ENCODE measurements at places on chromosomes 2 and 18. TPM values are rescaled to one million over a fixed set of nuclear protein-coding genes. Genes with fewer than 3 reads are reported as not detected.

DNA sequence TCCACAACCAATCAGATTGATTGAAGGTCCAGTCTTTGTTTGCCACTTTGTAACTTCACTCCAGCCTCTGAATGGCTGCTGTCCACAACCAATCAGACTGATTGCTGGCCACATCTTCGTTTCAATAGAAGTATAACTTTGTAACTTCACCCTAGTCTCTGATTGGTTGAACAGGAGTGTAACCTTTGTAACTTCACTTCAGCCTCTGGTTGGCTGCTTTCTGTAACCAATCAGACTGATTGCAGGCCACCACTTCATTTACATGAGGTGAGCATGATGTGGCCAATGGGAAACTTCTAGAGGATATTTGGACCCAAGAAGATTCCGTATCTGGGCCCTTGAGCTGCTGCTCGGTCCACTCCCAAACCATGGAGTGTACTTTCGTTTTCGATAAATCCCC is 16.9 kb upstream of the ALPP start:
- DNase-seq: no peak

ITGB6 gene
- 25.3 TPM for total RNA-seq

WDR7 gene
- 26.1 TPM for total RNA-seq

GRCh38 chr2:215528555-215528954 is 92.7 kb upstream of the FN1 start:
- DNase-seq: no peak

EDAR gene
- total RNA-seq: 5.3 TPM

DNA sequence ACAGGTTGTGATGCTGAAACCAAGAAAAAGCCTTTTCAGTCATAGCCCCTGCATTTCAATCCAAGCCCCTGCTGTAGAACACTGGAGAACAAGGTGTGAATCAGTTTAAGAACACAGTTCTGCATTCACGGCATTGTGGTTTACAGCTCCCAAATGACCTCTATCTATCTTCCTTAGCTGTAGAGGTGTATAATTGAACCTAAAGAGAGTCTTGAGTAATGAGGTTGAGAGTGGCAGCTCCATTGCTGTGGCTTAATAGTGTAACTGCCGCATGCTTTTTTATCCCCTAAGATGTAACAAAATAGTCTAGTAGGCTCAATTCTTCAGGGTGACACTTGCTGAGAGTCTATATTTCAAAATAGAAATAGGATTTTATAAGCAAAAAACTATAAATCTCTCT is 121.3 kb upstream of the EPHA4 start:
- DNase-seq: no peak

DNA sequence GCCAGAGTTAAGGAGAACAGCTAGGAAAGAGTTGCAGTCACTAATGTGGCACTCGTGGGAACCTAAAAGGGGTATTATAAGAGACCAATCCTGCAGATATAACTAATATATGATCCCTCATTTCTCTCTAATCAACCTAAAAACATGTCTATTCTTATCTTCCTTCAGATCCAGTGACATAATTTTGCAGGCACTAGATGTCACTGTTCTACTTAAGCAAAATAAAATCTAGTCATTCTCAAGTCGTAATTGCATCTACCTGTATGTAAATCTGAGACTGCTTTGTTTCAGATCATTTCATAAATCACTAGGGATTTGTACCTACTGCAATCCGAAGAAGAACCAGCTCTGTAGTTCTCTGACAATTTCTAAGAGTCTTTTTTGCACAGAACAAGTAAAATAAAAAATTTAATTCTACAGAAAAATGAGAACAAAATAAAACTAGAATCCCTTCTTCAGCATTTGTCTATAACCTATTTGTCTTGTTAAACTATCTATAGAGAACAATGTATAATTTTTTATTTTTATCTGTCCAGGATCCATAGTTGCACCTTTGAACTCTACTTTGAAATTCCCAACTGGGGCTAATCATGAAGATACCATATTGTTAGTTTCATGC is 56.5 kb upstream of the ERBB4 start:
- no peak for DNase-seq

DNA sequence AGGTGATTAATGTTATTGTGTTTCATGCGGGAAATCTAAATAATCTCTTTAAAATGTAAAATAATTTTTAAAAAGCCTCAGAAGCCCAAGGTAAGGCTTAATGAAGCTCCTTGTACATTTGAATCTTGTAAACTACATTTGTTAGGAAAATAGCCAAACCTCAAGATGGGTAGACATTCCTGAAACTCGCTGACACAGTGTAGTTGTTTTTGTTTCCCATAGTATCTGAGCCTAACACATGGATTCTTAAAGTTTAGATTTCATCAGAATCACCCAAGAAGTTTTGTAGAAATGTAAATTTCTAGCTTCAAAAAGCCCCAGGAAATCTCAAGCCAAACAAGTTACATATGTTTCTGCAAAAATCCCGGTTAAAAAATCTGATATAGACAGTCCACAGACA is 1221.1 kb upstream of the ACVR2A start:
- no peak for DNase-seq

ZBTB7C gene
- total RNA-seq: 51.9 TPM

GRCh38 chr2:202165945-202166344 is 72.5 kb downstream of the SUMO1 start:
- DNase-seq: no peak

DNA sequence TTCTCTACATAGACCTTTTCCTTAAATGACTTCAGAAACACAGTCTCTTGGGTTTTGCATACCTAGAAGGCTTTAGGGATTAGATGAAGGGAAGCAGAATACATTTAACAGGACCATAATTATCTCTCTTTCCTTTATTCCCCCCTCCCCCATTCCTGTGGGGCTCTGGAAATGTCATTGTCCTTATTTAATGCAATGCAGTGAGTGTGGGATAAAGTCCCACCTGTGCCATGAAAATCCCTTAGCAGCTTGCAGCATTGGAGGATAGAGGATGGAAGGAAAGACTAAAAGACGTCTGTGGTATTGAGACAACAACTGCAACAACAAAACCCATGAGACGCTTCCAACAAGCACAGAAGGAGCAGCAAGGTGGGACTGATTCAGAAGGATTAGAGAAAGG is 117.8 kb upstream of the DCC start:
- DNase-seq: no peak

GRCh38 chr2:225462945-225463344 is 63.4 kb downstream of the NYAP2 start:
- no peak for DNase-seq

FBXO48 gene
- total RNA-seq: 0.61 TPM

- DNase-seq: no peak
Observed at GRCh38 chr2:197890168-197890567, 85.8 kb downstream of the PLCL1 start.

DNA sequence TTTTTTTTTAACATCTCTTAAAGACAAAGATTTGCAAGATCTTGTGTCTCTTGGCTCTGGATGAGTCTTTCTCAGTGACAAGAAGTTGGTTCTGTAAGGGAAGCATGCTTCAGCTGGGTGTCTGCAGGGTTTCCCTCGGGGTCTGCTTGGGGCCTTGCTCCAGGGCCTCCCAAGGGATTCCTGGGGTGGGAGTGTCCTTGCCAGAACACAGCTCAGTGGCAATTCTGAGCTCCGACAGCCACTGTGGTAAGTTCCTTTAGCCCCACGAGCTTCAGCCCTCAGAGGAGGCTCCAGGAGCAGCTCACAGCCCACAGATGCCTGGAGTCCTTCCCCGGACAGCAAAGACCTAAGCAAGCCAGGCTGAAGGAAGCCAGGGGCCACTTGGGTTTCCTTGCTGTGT is 52.4 kb downstream of the EMX1 start:
- no peak for DNase-seq

GRCh38 chr2:42743659-42743990 is 20.3 kb downstream of the OXER1 start:
- no peak for DNase-seq

DNA sequence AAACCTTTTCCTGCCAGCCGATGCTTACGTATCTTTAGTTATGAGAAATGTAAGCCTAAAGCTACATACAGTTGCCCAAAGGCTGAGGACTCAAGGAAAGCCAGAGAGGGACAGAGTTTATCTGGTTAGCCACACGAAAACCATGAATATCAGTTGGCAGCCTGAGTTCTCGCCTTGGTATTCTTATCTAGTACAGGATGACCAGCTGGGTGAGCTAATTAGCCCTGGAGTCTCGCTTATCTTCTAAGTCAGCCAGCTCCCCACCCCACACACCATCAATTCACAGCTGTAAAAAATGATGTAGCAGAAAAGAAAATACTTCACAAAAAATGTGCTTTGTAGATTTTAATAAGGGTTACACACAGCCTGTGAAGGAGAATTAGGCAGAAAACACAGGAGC is 617.5 kb upstream of the SOX11 start:
- no peak for DNase-seq

CXXC1 gene
- total RNA-seq: 42.0 TPM

MARCHF4 gene
- not detected for total RNA-seq

DNA sequence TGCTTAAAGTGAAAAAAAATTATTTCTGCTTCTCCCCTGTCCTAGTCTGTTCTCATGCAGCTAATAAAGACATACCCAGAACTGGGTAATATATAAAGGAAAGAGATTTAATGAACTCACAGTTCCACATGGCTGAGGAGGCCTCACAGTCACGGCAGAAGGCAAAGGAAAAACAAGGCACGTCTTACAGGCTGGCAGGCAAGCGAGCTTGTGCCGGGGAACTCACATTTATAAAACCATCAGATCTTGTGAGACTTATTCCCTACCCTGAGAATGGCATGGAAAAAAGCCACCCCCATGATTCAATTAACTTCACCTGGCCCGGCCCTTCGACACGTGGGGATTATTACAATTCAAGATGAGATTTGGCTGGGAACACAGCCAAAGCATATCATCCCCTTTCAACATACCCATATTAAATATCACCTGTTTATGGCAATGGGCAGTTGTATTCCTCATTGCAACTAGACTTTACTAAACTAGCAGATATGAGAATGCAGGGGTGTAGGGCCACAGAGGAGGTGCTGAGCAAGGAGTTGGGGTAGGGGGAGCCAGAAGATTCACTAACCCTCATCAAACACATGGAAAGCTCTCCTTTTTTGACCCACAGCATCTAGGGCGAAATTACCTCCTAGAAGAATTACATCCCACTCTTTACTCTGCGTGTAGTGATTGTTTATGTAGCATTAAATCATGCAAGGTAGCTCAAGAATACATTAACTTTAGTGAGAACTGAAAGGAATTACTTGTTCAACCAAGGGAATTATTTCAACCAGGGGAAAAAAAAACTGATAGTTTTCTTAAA is 183.3 kb upstream of the DOK6 start:
- no peak for DNase-seq

AGXT gene
- not detected for total RNA-seq

GRCh38 chr2:170739048-170739447 is 23.9 kb downstream of the SP5 start:
- no peak for DNase-seq

GRCh38 chr2:113162173-113162572 is 11.6 kb upstream of the PSD4 start:
- no peak for DNase-seq

TRIM43 gene
- not detected for total RNA-seq

- no peak for DNase-seq
Observed at GRCh38 chr18:8287196-8287885, 321.9 kb upstream of the RAB12 start.

GRCh38 chr2:134679745-134680144 is 39.1 kb downstream of the TMEM163 start:
- DNase-seq: no peak

MRPS5 gene
- 55.4 TPM for total RNA-seq

COL4A4 gene
- total RNA-seq: 2.3 TPM

Measured in esophagus squamous epithelium (tissue), 5 donors.